IMR-90 (cell line): ENCODE measurements at places on chromosomes 4 and X. TPM values are rescaled to one million over a fixed set of nuclear protein-coding genes. Genes with fewer than 3 reads are reported as not detected.
A peak's percentile ranks its signal among the peaks of the same experiment; 100 is the strongest.

Gene HELT
- total RNA-seq, result not detected in 2 replicates

Gene IL21
- total RNA-seq, result not detected in 2 replicates

Gene GSX2
- total RNA-seq, result not detected in 2 replicates

GRCh38 chr4:102554482-102554881 is 53.3 kb downstream of the NFKB1 start:
- peak; percentile 92 for DNase-seq

- peak; percentile 78 for DNase-seq
These were observed 9.5 kb downstream of the XPNPEP2 start for GRCh38 chrX:129748305-129748704.

GRCh38 chr4:183348706-183349659 is 26.8 kb upstream of the CLDN24 start:
- DNase-seq, result peak; percentile 95

GRCh38 chr4:145625677-145626622 is 6.8 kb downstream of the MMAA start:
- no peak for DNase-seq

GRCh38 chrX:134258202-134258601 is 21.2 kb downstream of the CCDC160 start:
- DNase-seq, result no peak

DNA sequence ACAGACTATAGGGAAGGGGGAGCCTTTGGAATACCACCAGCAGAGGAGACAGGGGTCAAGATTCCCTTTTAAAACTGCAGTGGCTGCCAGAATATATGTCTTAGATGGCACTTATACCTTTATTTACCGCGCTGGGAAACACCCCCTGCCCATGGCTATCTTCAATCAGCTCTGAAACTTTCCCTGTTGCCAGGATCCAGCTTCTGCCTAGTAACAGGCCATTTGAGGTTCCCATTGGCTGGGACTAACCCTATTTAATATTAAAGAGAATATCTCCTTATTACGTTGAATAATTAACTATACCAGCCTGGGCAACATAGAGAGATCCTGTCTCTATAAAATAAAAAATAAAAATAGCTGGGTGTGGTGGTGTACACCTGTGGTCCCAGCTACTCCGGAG is 23.8 kb downstream of the SOWAHB start:
- no peak for DNase-seq

DNA sequence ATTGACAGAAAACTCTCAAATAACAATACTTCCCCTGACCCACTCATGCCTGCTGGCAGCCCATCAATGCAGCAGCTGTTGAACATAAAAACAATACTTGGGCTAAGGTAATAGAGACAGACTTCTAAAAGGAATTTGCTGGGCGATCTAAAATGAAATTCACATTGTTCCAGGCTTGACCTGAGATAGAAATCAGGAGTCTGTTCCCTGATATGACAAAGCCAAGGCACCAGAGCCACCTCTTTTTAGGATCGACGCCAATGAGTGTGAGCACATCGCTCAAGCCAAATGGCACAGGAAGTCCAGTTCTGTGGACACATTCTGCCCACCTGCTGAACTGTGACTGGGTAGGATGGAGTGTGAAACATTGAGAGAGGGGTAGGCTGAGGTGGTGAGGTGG is 4.9 kb downstream of the SEPTIN11 start:
- no peak for DNase-seq

DNA sequence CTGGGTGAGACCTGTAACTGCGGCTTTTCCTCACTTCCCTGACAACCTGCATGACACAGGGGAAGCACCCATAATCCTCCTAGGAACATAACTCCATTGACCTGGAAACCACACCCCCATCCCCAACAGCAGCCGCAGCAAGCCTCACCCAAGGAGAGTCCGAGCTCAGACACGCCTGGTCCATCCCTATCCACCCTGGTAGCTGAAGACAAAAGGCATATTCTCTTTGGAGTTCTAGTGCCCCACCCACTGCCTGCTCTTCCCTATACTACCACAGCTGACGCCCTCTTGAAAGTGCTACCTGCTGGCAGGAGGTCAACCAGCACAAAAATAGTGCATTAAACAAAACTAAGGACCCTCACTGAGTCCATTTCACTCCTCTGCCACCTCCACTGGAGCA is 1080.9 kb upstream of the IGFBP7 start:
- no peak for DNase-seq

DNA sequence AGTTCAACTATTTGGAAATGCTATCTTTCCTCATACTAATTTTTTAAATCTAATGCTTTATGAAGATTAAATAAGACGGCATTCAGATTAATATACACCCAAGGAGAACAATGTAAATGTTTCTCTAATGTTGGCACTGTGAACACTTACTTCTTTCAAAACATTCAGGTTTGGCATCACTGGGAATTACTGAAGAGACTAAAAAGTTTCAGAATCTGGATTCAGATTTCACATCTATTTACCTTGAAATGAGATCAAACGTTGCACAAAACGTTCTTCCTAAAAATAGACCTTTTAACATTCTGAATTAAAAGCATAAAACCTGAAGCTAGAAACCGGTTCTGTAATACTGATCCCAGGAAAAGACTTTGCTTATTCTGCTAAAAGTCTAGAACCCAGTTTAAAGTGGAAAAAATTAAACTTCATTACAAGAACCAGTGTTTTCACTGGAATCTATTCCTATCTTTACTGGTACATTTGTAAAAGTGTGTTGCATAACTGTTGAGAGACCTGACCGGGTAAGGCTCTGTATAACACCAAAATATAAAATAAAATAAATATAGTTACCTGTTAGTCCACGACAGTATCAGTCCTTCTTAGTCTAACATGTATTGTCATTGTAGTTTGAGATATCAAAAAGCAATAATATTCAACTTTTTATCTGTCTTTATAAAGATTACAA is 117.4 kb upstream of the MAP9 start:
- no peak for DNase-seq

Gene PCDH11X
- total RNA-seq, result under 0.01 TPM in 1 of 2 replicates, not detected in the other

DNA sequence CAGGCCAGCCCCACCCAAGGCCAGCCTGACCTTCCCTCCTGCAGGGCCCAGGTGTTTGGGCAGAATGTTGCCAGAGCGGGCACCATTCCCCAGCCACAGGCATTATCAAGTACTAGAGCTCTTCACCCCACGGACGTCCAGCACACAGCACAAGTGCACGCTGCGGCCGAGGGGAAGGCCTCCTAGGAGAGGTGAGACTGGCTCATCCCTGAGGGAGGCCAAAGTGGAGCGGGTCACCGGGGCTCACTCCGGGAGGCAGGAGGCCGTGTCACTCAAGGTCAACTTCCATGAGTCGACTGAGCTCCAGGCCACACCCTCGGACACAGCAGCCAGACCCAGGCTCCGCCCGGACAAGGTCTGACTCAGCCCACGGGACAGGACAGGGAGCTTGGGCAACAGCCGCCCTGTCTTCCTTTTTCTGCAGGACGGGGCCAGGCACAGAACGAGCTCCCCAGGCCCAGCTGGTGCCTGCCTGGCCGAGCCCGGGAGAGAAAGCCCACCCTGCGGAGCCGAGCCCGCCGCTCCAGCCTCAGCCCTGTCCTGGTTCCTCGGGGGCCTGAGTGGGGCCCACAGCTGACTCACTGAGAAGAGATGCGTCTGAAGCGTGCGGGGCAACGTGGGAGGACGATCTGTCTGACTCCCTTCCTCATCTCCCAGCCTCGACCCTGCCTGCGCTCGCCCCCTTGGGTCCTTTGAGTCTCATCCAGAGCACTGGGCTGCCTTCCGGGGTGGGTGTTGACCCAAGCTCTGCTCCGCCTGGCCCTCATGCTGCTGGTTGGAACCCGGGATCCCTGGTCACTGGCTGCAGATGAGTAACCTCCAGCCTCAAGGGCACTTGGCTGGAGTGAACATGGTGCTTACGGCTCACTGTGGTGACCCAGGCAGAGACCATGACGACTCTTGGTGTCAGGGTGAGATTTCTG is 1.6 kb downstream of the SLC49A3 start:
- DNase-seq, result peak; percentile 77
